ENCODE measurements at places on chromosomes 4 and X. TPM values are rescaled to one million over a fixed set of nuclear protein-coding genes. Genes with fewer than 3 reads are reported as not detected.

GRCh38 chrX:101365301-101365795 lies 16.8 kb upstream of the TIMM8A start:
- no peak for DNase-seq

DNA sequence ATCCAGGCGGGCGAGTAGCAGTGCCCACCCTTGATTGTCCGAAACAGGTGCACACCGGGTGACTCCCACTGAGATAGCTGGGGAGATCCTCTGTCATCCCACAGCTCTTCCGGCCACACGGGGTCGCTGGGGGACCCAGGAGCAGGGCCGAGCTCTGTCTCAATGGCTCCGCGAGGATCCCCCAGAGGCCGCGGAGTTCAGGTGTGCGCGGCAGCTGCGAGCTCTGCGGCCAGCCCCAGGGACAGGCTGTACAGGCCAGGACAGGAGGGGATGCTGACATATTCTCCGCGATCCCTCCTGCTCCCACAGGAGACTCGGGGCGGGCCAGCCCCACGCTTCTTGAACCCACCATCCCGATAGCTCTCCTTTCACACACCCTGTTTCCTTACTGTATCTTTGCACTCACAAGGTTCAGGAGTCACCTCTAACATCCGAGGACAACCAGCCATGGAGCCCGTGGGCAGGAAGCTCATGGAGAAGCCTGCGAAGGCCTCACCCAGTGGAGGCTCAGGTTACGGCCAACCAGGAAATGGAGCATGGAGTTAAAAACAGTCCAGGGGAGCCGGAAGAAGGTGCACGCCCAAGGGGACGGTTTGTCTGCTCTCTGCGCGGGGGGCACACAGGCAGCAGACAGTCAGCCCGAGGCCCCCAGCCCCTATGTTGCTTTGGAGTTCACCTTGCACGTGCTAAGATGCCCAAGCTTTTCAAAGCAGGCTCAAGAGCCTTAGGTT lies 77.9 kb upstream of the AMELX start:
- no peak for DNase-seq

DNA sequence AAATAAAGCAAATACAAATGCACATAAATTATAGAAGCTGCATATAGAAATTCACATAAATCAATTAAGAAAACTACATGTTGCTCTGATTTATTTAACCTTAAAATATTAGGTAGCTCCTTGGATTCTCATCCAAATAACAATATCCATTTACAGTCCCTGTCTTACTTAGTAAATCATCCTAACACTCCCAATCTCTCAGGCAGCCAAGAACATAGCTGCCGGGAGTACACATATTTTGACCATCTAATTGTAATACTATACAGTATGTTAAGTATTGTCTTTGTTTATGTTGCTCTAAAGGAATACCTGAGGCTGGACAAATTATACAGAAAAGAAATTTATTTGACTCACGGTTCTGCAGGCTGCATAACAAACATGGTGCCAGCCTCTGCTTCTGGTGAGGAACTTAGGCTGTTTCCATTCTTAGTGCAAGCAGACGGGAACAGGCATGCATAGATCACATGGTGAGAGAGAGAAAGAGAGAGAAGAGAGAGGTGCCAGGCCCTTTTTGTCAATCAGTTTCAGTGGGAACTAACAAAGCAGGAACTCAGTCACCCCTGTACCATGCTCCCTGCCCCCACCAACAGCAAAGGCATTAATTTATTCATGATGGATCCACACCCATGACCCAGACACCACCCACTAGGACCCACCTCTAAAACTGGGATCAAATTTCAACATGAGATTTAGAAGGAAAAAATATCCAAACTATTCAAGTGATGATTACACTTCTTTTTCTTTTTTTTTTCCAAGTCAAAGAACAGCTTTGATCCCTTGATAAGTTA lies 614.8 kb upstream of the TECRL start:
- DNase-seq, result no peak

- DNase-seq, result no peak
Measured at GRCh38 chr4:1331591-1332353, 15.2 kb upstream of the UVSSA start.

The PNPLA4 gene
- polyA plus RNA-seq, result 40.2 TPM

Data from renal cortex interstitium (tissue), 15 donors.